ENCODE measurements at places on chromosomes 6 and 20.

DNA sequence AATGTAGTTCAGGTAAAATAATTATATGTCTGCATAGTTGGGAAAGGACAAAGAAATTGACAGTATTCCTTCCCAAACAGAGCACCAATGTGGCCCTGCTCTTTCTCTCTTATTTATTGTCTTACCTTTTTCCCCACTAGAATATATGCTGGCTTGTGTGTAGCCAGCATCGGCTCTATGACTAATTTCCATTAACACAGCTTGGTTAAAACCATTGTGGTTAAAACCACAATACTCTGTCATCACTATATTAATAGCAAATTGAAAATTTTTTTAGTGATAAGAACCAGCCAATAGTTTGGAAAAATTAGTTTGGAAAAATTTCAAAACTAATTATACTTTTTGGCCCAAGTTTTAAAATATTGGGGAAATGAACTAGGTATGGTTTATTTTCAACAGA is 535.1 kb downstream of the UTRN start:
- no peak for DNase-seq

DNA sequence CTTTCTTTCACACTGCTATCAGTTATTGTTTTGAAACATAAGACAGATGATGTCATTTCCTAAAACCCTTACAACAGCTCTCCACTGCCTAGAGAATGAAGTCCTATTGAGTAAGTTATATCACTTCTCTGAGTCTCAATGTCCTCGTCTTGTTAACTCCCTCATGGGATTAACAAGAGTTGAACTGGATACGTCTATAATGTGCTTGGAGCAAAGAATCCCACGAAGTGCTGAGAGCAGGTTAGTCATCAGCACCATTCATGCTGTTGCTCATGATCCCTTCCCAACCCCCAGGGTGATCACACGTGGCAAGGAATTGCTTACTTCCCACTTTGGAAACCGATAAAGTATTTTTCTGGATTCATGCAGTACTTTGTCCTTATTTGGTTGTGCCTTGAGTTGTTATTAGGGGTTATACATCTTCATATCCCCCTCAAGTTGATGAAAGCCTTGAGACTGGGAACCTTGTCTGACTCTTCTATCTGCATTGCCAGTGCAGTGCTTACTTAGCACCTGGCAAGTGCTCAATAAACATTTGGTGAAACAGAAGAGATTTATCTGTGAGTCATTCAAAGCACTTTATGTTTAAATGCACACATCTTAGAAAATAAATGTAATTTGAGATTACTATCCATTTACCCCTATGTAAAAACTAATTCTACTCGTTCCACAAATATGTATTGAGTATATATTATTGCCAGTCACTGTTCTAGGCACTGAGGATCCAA is 487.5 kb downstream of the EPM2A start:
- DNase-seq, result no peak

GRCh38 chr20:58969439-58969838 is 11.6 kb upstream of the NELFCD start:
- DNase-seq, result no peak

DNA sequence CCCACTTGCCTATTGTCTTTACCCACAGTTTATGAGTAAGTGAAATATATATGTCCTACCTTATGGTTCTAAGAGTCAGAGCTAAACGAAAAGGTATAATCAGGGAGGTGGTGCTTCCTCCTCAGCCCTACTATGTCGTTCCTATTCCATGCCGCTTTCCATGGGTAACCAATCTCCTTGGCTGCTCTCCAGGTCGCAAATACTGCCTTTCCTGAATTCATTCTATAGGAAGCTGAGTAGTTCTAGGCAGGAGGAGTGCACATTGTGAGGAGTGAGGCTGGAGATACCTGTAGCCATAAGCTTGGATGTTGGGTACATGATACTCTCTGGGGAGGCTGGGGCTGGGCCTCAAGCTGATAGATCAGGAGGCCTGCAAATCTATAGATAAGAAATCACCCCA is 5.8 kb downstream of the IL20RA start:
- no peak for DNase-seq

DNA sequence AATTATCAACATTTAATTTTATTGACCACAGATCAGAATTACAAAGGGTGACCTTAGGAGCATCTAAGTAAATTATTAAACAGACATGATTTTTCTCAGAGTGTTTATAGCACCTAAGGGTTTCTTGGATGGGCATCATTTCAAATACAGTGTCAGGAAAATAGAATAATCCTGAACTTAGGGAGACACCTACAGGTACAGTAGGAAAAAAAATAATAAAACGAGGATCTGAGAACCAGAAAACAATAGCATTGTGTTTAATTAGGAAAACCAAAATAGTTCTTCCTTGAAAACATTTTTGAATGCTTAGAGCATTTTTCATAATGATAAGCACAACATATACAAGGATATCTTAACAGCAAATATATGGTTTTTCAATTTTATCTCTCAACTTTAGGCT is 39.2 kb downstream of the MMUT start:
- DNase-seq, result peak; percentile 5

DNA sequence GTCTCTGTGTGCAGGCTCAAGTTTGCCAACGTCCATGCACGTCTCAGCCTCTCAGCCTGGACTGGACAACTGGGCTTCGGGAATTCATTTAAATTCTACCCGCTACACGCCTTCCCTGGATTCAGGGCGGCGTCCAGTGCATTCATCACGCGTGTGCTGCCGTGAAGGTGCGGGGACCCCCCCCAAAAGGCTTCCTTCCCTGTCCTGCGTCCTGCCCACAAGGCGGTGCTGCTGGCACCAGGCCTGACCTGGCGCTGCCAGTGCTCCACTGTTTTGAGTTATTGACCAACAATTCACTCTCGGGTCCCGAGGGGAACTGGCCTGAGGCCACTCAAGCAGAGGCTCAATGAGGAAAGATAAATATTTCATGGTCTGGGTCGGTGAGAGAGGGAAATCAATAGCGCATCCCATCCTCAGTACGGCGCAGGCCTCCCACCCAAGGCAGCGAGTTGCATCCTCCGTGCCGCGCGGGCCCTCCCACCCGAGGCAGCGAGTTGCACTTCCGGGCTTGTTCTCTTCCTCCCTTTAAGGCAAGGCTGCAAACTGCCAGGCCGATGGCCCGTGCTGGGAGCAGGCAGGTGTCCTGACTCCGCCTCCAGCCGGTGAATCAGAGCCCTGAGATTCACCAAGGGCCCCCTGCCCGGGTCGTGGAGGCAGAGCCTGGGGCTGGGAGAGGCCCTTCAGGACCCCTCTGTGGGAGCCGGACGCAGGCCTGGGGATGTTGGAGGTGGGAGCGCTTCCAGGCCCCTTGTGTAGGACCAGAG is 22.8 kb upstream of the BHLHE23 start:
- peak; percentile 86 for DNase-seq

GRCh38 chr20:56504373-56505005 is 20.1 kb upstream of the FAM209A start:
- DNase-seq, result peak; percentile 5

GRCh38 chr20:24033565-24033964 is 45.0 kb upstream of the GGTLC1 start:
- DNase-seq, result no peak

DNA sequence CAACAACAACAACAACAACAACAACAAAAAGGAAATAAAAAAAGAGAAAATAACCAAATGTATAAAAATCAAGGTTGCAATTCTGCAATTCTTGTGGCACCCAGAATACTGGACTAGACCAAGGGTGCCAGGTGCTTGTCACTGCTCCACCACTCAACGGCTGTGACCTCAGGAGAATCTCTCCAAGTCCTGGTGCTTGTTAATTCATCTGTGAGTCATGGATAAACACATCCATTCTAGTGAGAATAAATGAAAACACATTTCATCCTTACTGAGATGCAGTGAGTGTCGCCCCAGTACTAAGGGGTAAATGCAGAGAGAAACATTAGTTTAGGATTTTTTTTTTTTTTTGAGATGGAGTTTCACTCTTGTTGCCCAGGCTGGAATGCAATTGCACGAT is 32.0 kb downstream of the HLA-C start:
- DNase-seq, result no peak

- no peak for DNase-seq
Measured at GRCh38 chr6:2134554-2134953, 110.9 kb downstream of the GMDS start.

DNA sequence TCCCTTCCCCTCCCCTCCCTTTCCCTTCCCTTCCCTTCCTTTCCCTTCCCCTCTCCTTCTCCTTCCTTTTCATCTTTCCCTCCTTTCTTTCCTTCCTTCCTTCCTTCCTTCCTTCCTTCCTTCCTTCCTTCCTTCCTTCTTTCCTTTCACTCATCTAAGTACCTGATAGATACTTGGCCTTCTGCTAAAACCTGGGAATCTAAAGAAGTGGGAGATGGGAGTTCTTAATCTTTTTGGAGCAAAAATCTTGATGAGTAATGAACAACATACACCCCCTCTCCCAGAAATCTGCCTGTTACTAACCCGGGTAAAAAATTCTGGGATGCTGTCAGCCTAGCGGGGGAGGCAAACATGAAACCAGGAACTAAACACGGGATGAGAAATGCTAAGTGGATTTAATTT is 100.7 kb downstream of the VEGFA start:
- no peak for DNase-seq

DNA sequence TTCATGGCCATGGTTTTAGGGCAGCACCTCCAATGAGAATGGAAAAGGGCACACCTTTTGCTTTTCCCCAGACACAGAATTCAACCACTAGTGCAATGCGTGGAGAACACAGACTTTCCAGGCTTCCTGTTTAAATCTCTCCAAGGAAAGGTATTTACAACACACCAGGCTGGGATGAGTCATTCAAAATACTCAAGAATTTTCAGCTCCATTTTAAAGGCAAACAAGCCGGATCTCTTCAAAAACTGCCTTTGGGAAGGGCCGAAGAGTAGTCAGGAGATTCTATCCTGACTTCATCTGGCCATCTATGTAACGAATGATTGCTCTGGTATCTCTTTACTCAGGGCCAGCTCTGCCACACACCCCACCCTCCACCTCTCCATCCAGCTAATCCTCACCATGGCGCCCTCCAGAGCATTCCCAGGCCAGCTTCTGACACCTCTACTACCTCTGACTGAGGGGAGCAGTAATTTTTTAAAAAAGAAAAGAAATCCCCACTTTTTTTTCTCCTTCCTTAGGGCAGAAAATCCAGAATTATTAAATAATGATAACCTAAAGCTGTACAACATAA is 254.6 kb downstream of the LY86 start:
- no peak for DNase-seq

DNA sequence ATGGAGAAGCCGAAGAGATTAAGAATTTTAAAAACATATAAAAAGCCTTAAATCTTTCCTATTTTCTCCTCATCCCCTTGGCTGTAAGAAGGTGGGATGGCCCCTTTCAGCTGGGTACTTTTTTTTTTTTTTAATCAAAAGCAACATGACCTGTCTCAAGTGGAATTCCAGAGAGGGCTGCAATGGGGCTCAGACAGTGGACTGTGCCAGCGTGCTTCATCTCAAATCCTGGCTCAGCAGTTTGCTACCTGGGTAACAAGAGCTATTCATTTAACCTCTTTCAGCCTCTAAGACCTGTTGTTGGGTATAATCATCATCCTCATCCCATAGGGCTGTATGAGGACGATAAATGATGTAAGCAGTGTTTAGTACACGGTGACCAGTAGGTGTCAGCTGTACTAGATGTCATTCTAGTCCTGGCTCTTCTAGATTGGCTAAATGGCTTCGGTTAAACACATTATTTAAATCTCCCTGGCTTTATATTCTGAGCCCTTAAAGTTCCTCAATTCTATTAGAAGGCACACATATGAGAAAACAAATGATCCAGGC is 6.9 kb upstream of the PPP1R3G start:
- DNase-seq, result no peak

- DNase-seq, result no peak
Measured at GRCh38 chr20:10174400-10174799, 44.2 kb upstream of the SNAP25 start.

GRCh38 chr20:56440346-56441007 is 27.9 kb upstream of the RTF2 start:
- DNase-seq, result no peak

- no peak for DNase-seq
Measured at GRCh38 chr20:4508773-4509172, 212.9 kb upstream of the PRND start.

GRCh38 chr20:53872561-53873229 is 197.7 kb downstream of the BCAS1 start:
- DNase-seq, result no peak

- no peak for DNase-seq
Measured at GRCh38 chr20:56414842-56415765, 3.0 kb downstream of the CASS4 start.

GRCh38 chr6:139173172-139173571 is 38.3 kb downstream of the HECA start:
- DNase-seq, result no peak

DNA sequence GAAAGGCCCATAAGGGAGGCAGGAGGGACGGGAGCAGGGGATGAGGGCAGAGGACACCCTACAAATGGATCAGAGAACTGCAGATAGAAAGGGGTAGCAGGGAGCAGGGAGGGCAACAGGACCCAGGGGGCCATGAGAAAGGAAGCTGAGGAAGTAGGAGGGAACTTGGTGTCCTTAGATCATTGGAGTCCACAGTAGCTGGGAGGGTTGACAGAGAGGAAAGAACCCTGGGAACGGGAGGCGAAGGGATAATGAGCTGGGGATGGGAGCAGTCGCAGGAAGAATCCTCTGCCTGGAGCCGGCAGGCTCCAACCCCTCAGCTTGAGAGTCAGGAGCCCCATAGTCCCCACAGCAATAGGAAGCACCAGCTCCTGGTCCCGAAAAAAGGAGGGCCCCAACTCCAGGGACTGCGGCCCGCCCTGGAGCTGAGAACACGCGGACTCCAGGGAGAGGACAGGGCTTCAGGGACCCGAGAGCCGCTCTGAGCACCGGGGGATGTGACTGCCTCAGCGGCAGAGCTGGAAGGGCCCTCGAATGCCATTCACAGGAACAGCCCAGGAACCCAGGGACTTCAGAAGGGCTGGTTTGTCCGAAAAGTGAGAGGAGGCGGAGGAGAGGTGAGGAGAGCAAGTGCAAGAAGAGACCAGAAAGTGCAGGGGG is 32.7 kb downstream of the HLA-A start:
- no peak for DNase-seq

GRCh38 chr6:130694606-130695005 is 132.6 kb upstream of the SMLR1 start:
- DNase-seq, result no peak

- DNase-seq, result no peak
Measured at GRCh38 chr6:52087498-52087999, at the start of gene PKHD1. TSS of gene PKHD1 (minus strand) at chr6:52087613. CDS start at chr6:52084933, 2,680 bp downstream.

DNA sequence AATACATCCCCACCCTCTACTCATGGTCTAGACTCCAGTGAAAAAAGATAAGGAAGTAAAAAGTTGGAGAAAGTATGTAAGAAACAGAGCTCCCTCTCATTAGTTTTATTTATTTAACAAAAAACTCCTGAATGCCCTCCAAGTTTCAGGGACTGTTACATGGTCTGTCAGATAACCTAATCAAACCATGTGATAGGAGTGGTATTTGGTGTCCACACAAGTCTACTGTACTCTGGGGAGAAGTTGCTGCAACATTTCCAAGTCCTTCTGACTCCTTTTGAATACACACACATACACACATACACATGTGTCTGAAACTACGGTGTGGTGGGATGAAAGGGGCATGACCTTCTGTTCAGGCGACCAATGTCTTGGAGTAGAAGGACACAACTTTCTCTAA is 320.0 kb downstream of the ADGRG6 start:
- DNase-seq, result no peak

Measured in NCI-H526 (cell line).